ENCODE measurements at places on chromosomes 16 and 17.

DNA sequence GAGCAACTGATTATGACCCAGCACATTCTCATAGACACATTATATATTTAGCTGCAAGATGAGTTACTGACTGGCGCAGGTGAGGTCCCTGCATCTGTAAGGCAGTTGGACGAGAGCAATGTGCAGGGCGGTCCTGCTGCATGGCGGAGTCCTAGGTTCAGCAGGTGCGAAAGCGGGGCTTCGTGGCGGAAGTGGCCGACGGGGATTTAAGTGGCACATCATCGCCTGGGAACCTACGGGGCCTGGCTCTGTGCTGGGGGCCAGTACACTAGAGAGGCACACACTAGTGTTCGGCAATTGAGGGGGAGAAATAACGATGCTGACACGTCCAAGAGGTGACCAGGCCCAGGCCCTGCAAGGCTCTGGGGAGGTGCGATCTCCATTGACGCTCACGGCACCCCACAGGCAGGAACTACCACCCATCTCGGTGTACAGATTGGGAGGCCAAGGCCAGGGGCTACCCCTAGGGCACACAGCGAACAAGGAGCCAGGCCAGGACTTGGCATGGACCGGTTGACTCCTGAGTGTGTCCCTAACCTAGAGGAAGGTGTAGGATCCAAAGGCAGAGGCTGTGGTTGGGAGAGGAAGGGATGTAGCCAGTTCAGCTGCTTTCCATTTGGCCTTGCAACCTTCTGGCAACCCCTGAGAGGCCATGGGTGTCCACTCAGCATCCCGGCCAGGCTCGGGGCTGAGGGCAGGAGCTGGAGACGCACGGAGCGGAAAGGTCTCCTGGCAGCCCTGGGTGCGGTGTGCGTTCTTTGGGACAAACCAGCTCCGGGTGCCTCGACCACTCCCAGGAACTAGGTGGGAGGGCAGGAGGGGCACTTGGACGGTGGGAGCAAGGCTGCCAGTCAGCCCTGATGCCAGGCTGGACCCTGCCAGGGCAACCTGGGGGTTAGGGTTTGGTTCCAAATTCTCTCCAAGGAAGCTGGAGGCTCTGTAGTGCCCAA, 103.9 kb upstream of the CREBBP start:
- DNase-seq: no peak

- DNase-seq: no peak
Measured at GRCh38 chr16:67244387-67245185, 2.7 kb downstream of the FHOD1 start.

DNA sequence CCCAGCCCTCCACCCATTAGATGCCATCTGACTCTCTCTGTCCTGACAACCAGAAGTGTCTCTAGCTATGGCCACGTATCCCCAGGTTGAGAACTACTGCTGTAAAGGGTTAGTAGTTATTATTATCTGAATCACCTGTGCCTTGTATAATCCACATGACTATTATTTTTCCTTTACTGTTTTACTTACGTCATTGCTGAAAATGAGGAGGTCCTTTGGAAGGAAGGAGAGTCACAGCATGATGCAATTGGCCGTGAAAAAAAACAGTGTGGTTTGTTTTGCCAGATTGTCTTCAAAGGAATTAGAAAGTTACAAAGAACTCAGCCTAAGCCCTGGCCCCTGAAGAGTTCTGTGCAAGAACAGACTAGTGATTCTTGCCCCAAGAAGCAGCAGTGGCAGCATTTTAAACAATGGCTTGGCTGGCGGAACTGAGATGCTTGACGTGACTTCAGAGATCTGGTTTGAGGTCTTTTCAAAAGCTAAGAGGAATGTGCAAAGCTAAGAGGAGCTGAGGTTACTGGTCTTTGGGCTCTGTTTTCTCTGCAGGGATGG, 413.3 kb upstream of the EEF2KMT start:
- no peak for DNase-seq

- peak; percentile 13 for DNase-seq
Measured at GRCh38 chr17:29124135-29124924, 55.9 kb downstream of the MYO18A start.

- DNase-seq: no peak
Measured at GRCh38 chr16:28491230-28491969, 474 bp downstream of the CLN3 start.

GRCh38 chr16:55489956-55490265, 10.9 kb downstream of the MMP2 start:
- no peak for DNase-seq

- peak; percentile 22 for DNase-seq
Measured at GRCh38 chr16:4954714-4955113, 3.4 kb upstream of the SEC14L5 start.

GRCh38 chr16:85220964-85221731, 108.9 kb upstream of the CIBAR2 start:
- DNase-seq: no peak

DNA sequence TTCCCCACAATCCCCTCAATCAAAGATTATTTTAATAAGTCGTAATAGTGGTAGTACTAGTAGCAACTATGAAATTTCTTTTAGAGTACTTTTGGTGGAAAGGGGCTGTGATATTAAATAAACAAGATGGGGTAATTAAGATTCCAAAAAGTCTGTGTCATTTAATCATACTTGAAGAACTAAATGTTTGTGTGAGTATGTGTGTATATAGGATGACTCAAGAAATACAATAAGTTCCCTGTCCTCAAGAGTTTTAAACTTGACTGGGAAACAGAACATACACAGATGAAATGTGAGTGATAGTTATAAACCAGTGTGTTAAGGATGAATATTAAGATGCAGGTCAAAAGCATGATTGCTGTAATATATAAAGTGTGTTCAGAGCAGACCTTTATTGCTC, 2.3 kb downstream of the ALDH3A2 start:
- DNase-seq: no peak

DNA sequence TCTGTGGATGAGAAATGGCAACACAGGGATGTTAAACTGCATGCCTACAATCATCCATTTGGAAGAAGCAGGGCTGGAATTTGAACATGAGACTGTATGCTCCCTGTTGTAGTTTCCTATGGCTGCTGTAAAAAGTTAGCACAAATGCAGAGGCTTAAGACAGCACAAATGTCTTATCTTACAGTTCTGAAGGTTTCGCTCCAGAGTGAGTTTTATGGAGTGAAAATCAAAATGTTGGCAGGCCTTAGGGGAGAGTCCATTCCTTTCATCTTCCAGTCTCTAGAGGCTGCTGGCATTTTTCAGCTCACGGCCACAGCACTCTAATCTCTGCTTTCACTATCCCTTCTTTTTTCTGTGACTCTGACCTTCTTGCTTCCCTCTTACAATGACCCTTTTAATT, 660.1 kb downstream of the WWOX start:
- DNase-seq: no peak

- peak; percentile 48 for DNase-seq
Measured at GRCh38 chr17:30433514-30433913, 43.7 kb upstream of the GOSR1 start.

GRCh38 chr17:29597361-29598172, 4.6 kb downstream of the ANKRD13B start:
- no peak for DNase-seq

DNA sequence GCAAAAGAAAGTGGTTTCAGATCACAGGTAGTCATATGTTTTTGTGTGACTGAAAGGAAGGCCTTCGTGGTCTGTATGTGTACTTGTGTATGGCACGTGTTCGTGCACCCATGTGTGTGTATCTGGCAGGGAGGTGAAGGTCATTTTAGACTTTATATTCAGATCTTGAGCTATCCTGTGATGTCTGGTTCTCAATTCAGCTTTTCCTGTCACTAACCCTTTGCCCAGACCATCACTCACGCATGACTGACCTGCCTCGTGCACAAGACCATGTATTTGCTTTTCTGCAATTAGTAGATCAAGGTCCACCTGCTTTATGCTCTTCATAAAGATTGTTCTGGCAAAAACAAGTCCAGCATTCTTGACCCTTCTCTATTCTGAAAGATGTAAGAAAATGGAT, 139.7 kb upstream of the MAF start:
- DNase-seq: no peak

- no peak for DNase-seq
Measured at GRCh38 chr16:62751218-62751617, 715.0 kb upstream of the CDH8 start.

GRCh38 chr17:63621229-63621683, 961 bp upstream of the MAP3K3 start:
- no peak for DNase-seq

DNA sequence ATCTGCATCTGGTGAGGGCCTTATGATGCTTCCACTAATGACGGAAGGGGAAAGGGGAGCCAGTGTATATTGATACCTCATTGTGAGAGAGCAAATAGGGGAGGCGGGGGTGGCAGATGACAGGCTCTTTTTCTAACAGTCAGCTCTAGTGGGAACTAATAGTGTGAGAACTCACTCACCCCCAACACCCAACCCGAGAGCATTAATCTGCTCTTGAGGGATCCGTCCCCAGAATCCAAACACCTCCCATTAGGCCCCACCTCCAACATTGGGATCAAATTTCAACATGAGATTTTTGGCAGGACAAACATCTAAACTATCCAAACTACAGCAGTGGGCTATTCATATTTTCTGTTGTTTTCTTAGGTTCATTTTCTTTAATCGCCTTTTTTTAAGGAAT, 54.4 kb downstream of the BPTF start:
- no peak for DNase-seq

- no peak for DNase-seq
Measured at GRCh38 chr16:69217433-69217832, 30.5 kb downstream of the SNTB2 start.

DNA sequence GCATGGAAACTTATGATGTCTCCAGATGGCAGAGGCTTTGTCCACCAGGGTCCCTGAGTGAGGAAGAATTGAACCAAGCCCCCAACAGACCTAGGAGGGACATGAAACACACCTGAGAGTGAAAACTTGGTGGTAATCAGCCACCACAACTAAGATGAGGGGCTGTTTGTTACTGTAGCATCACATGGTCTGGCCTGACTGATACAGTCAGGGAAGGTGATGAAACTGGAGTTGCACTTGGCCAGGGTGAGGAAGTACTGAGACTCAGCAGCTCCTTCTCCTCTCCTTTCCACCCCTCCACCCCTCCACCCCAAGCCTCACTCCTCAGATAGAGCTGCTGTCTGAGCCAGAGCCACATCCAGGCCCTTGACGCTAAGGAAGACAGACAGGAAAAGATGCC, 37.2 kb downstream of the C16orf82 start:
- no peak for DNase-seq

DNA sequence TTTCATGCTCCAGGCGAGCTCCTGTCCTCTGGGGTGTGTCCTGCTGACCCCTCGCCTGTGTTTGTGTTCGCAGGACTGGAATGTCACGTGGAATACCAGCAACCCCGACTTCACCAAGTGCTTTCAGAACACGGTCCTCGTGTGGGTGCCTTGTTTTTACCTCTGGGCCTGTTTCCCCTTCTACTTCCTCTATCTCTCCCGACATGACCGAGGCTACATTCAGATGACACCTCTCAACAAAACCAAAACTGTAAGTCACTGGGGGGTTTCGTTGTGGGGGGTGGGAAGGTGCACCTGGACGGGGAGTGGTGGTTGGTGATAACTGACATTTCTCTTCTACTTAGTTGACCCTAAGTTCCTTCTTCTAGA, 58.3 kb downstream of the ABCC1 start:
- DNase-seq: no peak

DNA sequence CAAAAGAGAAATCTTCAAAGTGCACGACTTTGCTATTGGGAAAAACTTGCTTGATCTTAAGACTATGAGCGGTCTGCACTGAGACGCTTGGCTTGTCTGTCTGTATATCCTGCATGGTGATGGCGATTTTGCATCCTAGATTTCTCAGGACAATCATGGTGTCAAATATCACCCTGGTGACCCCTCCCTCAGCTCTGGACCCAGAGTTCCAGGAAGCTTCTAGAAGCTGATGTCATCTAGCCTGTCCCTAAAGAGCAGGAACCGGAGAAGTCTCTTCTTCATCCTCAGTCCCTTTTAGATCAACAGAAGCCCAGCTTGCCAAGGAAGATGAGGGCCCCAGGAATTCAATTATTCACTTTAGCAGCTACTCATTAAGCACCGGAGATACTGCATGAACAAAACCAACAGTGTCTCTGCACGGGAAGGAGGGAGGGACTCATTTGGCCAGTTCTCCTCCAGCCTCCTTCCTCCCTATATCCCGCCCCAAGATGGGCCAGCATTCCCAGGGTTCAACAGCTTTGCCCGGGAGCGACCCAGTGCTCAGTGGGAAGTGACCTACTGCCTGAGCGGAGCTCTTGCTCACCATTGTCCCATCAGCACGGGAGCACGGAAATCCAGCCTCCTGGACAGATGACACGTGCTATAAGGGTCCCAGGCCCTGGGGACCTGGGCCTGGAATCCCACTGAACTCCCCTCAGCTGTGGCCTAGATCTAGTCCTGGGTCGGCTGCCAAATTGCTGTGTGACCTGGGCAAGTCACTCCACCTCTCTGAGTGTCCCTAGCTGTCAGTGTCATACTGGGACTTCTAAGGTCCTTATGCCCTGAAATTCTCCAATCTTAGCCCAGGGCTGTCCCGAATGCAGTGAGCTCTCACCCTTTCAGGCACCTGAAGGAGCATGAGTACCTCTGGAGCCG, 3.8 kb downstream of the EMP2 start:
- DNase-seq: no peak

GRCh38 chr17:8954339-8954738, 11.2 kb downstream of the PIK3R5 start:
- no peak for DNase-seq

GRCh38 chr17:60158751-60159478, 9.1 kb downstream of the CA4 start:
- no peak for DNase-seq

- DNase-seq: no peak
Measured at GRCh38 chr16:89114159-89114981, 20.7 kb downstream of the ACSF3 start.

DNA sequence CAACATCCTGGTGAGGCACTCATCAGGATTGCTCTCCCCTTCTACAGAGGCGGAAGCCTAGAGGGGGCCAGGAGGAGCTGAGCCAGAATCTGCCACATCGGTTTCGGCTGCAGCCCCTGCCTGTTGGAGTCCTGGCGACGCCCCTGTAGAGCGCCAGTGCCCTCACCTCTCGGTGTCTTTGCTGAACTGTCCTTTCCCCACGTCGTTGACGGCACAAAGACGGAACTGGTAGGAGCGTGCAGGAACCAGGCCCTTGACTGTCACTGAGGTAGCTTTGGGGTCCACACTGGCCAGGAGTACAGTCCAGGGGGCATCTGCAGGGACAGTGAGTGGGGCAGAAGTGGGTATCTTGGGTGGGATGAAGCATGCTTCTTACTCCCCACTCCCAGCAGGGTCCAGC, 110.3 kb upstream of the CDC42EP4 start:
- DNase-seq: no peak

DNA sequence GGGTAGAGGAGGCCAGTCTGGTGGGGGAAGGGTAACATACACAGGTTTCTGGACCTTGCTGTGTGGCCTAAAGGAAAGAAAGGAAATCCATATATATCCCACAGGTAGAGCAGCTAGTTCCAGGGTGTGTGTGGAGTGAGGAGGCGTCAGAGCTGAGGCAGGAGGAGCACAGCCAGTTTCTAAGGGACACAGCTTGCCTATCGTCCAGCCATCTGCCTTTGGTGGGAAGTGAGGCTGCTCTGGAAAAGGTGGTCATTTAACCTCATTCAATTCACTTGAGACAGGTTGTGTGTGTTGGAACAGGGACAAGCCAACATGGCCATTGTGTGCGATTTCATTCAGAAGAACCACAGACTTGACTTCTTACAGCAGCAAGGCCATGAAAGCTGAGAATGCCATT, 36.9 kb upstream of the ERN1 start:
- no peak for DNase-seq

- no peak for DNase-seq
Measured at GRCh38 chr17:28871056-28871579, 16.3 kb downstream of the ERAL1 start.
